Nephron progenitor cell (in vitro differentiated cells): ENCODE measurements at places on chromosomes 11 and 22.

- peak; percentile 44 for DNase-seq
Measured at GRCh38 chr11:78000193-78000592, 5.7 kb upstream of the INTS4 start.

- no peak for DNase-seq
Measured at GRCh38 chr22:19287076-19287707, 4.3 kb downstream of the CLTCL1 start.

DNA sequence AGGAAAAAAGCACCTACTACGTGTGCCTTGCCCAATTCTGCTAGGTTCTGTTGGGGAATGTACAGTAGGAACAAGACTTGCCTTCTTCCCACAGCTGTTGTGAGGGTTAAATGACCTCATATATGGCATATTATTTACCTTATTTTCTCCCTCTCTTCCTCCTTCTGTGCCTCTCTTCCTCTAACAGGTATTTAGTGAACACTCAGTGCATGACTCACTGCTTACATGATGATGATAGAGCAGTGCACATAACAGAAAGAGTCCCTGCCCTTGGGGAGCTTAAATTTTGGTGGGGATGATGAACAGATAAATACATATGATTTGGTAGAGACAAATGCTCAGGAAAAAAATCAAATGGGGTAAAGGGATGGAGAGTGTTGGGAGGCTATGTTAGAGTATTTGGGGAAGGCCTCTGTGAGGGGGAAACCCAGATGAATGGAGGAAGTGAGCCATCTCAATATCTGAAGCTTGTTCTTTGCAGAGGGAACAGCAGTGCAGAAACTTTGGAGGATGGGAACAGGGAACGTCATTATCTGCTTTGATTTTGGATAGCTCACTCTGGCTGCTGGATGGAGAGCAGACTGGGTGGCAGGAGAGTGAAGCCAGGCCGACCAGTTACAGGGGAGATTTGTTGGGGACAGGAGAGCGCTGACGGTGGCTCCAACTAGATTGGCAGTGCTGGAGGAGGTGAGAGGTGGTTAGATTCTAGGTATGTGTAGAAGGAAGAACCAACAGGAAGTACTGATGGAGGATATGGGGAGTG, 95.5 kb upstream of the TENM4 start:
- DNase-seq = no peak

DNA sequence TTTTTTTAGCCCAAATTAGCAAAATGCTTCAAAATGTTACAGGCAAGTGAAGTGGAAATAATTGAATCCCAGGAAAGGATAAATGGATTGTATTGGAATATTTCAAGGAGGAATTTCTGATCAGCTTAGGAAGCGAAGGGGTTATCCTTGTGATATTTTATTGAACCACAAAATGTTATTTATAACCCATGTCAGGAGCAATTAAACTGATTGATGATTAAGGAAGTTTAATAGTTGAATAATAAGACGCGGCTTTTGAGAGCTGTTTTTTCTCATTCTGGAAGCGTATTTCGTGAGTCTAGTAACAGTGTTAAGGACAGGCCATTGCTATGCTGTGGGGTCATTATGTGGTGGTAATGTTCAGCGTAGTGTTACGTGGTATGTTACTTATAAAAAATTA, 192.3 kb downstream of the TBC1D22A start:
- no peak for DNase-seq

DNA sequence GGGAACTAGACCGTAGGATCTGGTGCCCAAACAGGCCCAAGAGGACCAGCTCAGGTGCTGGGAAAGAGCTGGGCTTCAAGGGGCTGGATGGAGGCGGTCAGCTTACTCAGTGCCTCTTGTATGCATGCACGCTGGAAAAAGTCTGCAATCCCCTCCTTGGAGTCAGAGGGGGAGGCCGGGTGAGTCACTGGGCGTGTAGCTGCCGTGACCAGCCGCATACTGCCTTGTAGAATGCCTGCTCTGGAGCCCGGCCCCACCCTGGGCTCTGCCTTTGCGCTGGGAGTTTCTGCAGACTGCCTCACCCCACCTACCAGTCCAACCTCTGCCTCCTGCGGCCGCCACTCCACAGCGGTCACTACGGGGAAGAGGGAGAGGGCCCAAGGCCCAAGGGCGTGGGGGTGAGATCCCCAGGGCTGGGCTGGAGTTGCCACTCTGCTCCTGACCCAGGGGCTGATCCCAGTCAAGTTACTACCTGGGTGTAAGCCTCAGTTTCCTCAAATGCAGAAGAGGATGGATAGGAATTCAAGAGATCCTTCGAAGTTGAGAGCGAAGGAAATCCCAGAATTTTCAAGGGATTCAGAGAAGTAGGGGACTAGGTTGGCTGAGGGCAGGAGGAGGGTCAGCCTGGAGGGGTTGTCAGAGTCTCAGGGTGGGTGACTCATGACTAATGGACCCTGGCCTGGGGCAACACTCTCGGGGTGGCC, 4.2 kb downstream of the MRGPRF start:
- peak; percentile 35 for DNase-seq
